CD4-positive, alpha-beta T cell treated with Interleukin-6 at 100 ng/mL for 8 hours (primary cell): ENCODE measurements at places on chromosomes 3 and 15.

GRCh38 chr3:29099296-29099695, 181.6 kb upstream of the RBMS3 start:
- no peak for DNase-seq

DNA sequence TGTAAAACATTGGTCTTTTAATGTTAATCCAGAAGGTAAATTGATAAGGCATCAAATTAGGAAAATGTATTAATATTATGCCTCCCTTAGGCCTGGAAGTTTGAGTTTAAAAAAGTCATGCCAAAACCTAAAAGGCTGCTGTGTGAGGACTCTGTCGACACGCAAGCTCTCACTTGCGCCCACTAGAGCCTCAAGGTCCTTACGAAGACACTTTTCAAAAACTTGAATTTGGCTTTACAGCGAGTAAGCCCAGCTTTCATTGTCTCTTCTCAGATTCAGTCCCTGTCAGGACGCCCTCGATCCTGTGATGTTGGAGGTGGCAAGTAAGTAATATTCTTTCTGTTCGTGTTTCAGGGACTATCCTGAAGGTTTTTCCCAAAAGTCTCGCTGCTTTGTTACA, 89.7 kb downstream of the CRTC3 start:
- no peak for DNase-seq

- no peak for DNase-seq
Observed at GRCh38 chr15:67074886-67075229, 9.5 kb downstream of the SMAD3 start.

GRCh38 chr15:75213768-75214221, 12.1 kb downstream of the C15orf39 start:
- DNase-seq: no peak

GRCh38 chr3:157073810-157074209, 86.1 kb downstream of the CCNL1 start:
- no peak for DNase-seq

DNA sequence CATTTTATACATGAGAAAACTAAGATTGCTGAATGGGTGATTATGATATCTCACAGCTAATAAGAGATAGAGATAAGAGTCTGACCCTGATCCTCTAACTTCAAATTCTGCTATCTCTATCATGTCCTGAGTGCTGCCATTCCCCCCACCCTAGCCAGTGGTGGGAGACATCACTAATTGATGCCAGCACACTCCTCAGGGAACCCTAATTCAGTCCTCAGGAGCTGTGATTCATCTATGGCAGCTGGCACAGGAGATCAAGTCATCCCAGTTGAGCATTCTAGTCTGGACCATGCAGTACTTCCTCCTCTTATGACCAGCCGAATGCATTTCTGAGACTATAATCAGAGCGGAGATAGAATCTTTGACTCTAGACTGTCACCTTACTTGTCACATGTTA, 71.9 kb downstream of the SYNM start:
- no peak for DNase-seq

DNA sequence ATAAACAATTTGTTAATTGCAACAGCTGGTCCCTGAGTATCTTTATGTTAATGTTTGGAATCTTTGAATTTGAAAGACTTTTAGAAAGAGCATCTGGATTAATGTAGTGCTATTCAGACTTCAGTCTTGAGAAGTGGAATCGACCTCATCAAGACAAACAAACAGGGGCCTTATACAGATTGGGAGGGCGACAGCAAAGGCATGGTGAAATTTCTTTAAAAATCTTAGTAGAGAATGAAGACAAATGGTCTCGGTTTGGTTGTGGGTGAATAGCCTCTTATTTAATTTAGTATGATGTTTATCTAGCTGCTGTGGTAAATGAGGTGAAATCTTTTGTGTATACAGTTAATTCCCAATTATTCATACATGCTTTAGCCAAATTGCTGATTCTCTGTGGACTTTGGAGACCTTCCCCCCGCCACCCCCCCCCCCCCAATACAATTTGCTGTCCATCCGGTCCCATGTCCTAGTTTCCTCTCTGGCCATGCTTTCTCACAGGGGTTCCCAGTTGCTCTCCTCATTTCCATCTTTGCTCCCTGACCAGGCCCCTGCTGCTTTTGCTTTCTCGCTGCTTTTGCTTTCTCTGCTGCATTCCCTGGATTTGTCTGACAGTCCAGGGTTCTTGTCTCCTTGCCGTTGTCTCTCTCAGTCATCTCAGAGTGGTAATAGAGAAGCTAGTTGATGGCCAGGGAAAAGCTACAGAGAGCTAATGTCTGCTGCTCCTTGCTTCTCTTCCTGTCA, 135.3 kb downstream of the FNDC3B start:
- DNase-seq: no peak

- no peak for DNase-seq
Observed at GRCh38 chr3:174355505-174355904, 503.6 kb upstream of the NAALADL2 start.

- no peak for DNase-seq
Observed at GRCh38 chr15:55937040-55937439, 56.4 kb downstream of the NEDD4 start.

DNA sequence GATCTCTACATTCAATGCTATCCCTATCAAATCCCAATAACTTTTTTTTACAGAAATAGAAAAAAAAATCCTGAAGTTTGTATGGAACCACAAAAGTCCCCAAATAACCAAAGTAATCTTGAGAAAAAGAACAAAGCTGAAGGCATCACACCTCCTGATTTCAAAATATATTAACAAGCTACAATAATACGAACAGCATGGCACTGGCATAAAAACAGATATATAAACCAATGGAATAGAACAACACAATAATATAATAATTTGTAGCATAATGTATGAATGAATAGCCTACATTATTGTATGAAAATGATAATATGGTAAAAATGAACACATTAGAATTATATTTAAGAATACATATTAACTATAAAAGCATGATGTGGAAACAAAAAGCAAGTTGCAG, 76.7 kb upstream of the TMC3 start:
- DNase-seq: no peak

GRCh38 chr3:120348065-120348990, 826 bp downstream of the LRRC58 start:
- peak; percentile 43 for DNase-seq

DNA sequence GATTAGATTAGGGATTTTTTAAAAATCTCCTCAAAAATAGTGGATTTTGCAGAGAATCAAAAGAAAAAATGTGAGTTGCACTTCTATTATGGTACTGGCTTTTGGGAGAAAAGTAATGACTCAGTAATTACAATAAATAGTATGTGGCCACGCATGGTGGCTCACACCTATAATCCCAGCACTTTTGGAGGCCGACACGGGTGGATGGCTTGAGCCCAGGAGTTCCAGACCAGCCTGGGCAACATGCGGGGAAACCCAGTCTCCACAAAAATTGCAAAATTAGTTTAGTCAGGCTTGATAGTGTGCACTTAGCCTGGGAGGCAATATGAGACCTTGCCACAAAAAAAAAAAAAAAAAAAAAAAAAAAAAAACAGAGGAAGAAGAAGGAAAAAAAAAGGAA, 1098.2 kb downstream of the ZPLD1 start:
- DNase-seq: no peak

DNA sequence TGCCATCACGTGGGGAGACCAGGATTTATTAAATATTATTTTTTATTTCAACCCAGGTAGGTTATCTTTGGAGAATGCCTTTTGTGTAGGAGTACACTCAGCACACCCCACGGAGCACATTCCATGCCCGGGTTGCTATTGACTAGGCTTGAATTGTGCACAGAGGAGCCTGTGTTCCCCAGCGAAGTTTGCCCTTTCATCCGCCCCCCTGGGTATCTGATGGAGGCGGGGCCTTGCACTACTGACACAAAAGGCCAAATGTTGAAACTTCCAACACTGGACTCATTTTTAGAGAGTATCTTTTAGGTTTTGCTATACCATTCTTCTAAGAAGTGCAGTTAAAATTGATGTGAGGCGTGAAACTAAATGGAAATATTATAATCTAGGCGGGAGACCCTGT, 39.3 kb upstream of the PPP4R2 start:
- DNase-seq: no peak
